ENCODE measurements at places on chromosomes 3 and 15.
A peak's percentile ranks its signal among the peaks of the same experiment; 100 is the strongest.

- peak; percentile 19 for DNase-seq
Observed at GRCh38 chr15:29268706-29269484, 727 bp downstream of the NSMCE3 start.

GRCh38 chr15:75452865-75453702 is 1.6 kb upstream of the SIN3A start:
- DNase-seq = peak; percentile 47

DNA sequence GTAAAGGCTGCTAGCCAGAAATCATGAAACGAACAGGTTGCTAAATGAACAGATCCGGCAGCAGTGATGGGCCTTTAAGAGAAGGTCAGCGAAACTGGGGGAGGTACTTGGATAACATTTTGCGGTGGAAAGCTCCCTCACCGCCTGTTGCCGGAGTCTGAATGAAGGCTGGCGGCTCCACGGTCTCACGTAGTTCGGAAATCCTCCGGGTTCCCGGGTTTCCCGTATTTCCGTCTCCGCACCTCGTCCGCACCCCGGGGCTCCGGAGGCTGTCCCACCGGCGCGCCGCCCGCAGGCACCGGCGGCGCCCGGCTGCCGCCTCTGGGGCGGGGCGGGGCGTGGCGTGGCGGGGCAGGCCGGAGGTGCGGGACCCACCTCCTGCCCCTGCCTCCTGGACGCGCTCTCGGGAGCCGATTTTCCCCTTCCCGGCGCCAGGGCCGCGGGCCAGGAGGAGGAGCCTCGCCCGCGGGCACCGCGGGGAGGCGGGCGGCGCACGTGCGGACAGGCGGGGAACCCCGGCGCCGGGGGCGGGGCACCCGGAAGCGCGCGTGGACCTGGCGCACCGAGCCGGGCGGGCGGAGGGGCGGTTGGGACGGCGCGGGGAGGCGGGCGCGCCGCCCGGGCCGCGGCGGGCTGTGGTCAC is at the start of gene ZDHHC23:
Gene ZDHHC23 (plus strand): TSS at position 642 of the 643 bp plus-strand sequence. CDS start 790 bp downstream, outside the sequence.
- DNase-seq = peak; percentile 79

GRCh38 chr15:40398413-40398873 is 7.2 kb upstream of the IVD start:
- no peak for DNase-seq

DNA sequence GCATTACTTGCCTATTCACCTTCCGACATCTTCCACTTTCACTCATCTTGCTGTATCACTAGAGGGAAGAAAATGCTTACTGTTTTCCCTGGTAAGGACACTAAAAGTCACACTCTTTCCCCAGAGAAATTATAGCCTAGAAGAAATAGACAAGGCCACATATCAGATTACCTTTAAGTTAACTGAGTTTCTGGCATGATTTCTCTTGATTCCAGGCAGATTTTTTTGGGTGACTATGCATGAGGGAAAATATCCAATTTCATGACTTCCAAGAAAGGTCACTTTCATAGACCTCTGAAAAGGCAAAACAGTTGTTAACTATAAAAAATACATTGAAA is 30.3 kb downstream of the TCF12 start:
- no peak for DNase-seq

DNA sequence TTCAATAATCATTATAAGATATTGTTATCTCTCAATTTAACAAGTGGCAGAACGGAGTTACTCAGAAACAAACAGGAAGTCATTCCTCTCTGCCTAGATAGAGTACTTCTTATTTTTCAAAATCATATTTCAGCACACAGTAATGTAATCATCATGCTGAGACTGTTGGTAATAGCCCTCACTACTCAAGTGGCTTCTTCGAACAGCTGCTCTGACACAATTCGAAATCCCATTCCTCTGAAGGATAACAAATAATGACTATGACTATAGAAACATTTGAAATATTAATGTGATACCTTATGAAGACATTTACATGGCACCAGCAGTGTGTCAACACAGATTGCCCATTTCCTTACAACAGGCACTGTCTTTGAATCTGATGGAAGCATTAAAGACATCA is 1249.8 kb downstream of the NSUN3 start:
- DNase-seq = no peak

DNA sequence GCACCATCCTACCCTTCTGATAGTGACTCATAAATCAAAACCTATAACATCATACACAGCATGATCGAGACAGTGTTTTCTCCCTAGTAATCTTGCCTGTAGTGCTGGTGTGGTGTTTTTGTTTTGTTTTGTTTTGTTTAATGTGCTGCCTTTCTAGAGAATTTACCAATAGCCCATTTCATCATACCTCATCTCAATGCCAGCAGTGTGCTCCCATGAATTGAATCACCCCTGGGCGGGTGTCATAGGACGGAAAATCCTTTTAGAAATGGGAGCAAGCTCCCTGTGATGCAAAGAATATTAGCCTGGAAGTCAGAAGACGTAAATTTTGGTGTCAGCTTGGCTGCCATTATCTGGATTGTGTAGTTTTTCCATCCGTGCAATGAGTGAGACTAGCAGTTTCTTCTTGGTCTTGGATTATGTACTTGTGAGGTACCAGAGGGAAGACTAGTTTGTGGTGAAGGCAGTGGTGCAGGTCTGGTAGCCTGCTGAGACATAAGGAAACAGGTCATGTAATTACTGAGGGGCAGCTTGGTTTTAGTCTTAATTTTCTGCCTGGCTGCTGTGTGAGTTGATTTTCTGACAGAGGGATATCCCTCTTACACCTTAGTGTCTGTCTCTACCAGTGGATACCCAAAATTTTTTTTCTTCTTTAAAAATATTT is 29.9 kb downstream of the IGSF10 start:
- no peak for DNase-seq

DNA sequence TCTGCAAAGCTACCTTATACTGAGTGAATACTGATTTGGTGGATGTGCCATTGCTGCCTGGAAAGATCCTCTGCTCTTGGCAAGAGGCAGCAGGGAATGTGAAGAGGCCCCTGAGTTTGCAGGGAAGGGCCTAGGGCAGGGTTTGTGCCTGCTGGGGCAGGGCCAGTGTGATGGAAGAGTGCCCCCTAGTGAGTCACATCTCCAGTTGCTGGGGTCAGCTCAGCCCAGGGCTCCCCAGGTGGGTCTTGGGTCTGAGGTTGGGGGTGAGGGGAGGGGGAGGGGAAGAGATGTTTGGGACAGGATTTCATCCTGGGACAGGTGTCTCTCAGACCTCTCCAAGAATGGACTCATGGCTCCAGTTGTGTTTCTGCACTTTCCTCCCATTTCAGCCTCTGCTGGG is 4.1 kb upstream of the AMOTL2 start:
- peak; percentile 68 for DNase-seq

GRCh38 chr3:82461049-82461889 is 699.8 kb upstream of the GBE1 start:
- no peak for DNase-seq

GRCh38 chr15:26129852-26130251 is 266.7 kb upstream of the ATP10A start:
- no peak for DNase-seq

DNA sequence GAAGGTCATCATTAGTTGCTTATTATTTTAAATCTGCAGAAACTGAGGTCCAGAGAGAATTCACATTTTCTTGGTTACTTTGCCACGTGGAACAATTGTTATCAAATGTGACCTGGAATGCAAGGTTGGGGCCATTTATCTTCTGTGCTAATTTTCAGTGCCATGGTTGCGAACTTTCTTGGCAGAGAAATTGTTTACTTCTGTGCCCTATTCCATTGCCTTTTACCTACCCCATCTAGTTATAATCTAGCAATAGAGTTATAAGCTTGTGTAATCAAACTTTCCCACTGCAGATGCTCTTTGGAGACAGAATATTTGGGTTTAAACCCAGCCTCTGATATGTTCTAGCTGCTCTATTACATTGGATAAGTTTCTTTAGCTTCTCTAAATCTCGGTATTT is 242.9 kb downstream of the LPP start:
- DNase-seq = no peak

DNA sequence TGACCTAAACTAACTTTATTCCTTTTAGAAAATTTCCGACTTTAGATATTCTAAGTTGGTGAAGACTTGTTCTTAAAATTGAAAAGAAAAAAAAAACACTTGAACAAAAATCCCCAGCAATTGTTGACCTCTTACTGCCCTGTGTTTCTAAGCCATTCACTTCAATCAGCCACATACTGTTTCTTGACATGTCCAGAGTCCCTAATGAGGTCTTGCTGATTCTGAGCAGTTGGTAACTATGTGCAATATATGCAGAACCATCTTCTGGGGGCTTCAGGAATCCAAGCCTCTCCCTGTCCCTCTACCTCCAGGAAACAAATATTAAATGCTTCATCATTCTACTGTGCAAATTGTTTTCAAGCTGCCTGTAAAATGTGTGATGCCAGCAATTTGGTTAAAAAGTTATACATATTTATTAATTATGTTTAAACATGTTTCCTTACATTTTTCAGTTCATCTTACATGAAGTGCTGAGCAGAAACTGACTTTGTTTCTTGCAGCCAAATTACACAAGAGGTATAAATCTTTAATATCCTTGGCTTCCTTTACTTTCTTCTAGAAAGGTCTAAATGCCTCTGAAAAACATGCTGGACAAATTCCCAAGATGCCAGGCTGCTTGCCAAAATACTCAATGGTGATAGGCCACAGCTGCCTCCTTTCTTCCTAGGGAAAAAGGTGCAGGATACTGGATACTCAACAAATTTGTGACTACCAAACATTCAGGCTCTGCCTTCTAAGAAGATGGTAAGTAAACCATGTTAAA is 19.8 kb upstream of the GYG1 start:
- no peak for DNase-seq

DNA sequence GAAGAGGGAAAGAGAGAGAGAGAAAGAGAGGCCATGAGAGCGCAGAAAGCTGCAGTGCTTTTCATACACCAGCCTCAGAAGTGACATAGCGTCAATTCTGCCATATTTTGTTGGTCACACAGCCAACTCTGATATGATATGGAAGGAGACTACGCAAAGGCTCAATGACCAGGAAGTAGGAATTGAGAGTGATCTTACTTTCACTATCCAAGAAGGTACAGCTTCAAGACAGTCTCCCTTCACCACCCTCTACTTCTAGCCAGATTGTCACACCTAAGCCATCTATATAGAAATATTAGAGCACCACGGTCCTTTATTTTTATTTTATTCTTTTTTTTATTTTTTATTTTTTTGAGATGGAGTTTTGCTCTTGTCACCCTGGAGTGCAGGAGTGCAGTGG is 21.1 kb downstream of the PARP15 start:
- no peak for DNase-seq

- DNase-seq = no peak
Observed at GRCh38 chr3:78610462-78611125, 1157.2 kb downstream of the ROBO1 start.

DNA sequence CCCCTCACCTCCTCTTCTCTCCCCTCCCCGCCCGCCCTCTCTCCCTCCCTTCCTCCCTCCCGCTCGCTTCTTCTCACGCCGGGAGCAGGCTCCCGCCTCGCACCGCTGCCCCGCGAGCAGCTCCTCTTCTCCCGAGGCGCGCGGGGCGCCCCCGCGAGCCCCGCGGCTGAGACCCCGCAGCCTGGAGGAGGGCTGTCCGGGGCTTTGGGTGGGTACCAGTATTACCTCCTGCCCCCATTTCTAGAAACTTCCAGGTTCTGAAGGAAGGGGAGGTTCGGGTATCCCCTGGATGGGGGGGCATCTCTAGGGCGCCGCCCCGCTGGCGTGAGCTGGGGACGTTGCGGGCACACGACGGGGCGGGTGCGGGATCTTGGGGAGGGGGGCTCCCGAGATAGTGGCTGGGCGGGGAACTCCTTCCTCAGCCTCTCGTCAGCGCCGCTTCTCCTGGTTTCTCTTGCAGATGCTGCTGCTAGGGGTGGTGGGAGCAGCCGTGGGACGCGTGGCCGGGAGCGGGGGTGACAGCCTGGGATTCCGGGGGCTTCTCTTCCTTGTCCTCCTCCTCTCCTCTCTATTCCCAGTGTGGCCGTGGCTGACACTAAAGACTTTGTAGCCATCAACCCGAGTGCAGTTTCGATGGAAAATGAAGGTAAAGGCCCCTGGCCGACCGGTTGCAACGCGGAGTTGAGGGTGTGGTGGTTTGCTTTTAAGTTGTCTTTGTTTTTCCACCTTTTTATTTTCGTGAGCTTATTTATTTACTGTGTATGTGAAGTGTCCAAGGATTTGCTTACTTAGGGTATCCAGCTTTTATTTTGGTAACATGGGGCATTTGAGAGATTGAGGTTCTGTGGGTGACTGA is 474 bp downstream of the ATP2C1 start:
- peak; percentile 34 for DNase-seq

GRCh38 chr3:46733026-46733800 is 15.5 kb upstream of the PRSS50 start:
- peak; percentile 1 for DNase-seq

DNA sequence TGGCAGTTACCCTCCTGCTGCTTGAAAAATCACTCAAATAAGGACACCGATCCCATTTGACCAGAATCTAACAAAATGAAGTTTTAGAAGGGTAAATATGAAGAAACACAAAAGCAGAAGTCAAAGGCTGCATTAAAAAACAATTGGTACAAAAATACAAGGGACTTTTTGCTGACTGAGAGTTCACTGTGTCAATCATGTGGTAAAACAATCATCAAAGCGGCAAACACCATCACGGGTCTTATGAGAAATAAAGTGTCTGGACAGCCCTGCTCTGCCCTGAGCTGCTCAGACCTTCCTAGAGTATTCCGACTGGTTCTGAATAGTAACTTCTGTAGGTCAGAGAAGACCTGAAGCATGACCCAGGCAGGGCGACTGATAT is 137.2 kb upstream of the RAD18 start:
- no peak for DNase-seq

All from heart right ventricle (tissue), 16 donors.